ENCODE measurements at places on chromosomes 5 and 9. TPM values are rescaled to one million over a fixed set of nuclear protein-coding genes. Genes with fewer than 3 reads are reported as not detected.

DNA sequence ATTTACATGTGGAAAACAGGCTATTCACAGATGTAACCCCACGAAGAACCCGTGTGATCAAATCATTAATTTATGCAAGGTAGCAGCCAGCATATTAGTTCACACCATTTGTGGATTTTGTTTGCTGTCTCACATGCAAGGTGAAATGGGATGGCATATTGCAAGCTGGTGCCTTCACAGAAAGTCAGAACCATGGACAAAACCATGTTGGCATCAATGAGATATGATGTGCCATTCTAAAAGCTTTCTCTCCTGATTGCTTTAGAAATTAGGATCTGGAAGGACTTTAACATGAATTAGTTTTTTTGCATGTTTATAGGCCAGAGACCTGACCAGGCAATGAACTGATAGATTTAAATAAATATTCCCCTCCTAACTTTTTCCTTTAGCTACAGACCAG lies 129.3 kb downstream of the SEMA6A start:
- no peaks in the 10 kb centered on the region for H3K27me3 ChIP-seq
- H3K36me3 ChIP-seq = no peaks in the 10 kb centered on the region
- no peaks in the 10 kb centered on the region for H3K4me1 ChIP-seq
- DNase-seq = no peak
- no peak overlapping the region for H3K4me3 ChIP-seq

DNA sequence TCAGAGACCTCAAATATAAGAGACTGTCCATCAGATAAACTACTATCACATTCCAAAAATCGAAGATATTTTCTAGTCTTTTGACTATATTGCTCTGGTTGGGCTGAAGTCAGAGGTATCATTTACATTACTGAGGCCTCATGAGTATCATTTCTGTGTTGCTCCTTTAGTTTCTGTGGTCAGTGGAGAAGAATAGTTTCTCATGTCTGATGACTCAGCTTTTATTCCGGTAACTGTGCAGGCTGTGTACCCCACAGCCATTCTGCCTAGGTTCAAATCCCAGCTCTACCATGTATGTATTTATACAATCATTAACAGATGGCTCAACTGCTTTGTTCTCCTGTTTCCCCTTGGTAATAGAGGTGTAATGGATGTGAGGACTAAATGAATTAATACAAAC lies 179.3 kb downstream of the ALDH1A1 start:
- no peak overlapping the region for H3K27ac ChIP-seq
- no peaks in the 10 kb centered on the region for H3K36me3 ChIP-seq
- no peak for DNase-seq
- H3K4me1 ChIP-seq = no peaks in the 10 kb centered on the region
- no peaks in the 10 kb centered on the region for H3K27me3 ChIP-seq
- no peak overlapping the region for H3K4me3 ChIP-seq

DNA sequence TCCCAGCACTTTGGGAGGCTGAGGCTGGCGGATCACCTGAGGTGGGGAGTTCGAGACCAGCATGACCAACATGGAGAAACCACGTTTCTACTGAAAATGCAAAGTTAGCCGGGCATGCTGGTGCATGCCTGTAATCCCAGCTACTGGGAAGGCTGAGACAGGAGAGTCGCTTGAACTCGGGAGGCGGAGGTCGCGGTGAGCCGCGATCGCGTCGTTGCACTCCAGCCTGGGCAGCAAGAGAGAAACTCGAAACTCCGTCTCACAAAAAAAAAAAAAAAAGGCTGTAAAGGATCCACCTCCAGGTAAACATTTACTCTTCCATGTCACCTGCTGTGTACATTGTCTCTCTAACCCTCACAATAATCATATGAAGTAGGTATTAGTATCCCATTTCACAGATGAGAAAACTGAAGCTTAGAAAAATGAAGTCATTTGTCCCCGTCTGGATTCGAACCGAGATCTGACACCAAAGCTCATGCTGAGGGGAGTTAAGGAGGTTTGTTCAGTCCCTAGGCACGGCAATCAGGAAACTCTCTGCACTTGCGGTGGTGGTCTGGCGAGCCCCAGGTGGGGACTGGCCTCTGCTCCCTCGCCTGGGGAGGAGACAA lies 494 bp upstream of the DOCK2 start:
- no peak overlapping the region for H3K27ac ChIP-seq
- H3K36me3 ChIP-seq = no peaks in the 10 kb centered on the region
- no peaks in the 10 kb centered on the region for H3K27me3 ChIP-seq
- no peak overlapping the region for H3K4me3 ChIP-seq
- no peaks in the 10 kb centered on the region for H3K4me1 ChIP-seq

DNA sequence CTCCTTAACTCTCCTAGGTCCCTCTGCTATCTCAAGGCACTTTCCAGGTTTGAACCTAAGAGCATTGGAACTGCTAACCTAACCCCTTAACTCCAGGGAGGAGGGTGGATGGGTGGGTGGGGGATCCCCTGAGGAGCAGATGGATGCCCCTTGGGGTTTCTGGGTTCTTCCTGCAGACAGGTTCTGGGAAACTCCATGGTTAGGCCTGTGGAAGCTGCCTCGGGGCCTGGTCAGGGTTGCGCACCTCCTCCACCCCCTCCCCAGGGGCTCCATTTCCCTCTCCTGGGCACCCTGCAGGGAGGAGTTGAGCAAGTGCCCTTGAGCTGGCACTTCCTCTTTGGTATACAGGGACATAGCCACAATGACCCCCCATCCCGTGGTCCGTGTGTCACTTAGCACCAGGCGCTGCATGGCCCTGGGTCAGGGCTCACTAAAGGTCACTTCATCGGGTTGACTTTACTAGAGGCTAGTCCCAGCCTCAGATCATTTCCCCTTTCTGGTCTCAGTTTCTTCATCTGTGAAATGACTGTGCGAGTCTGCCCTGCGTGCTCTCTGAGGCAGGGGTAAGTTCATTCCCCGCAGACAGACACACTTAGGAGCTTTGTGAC lies 16.0 kb downstream of the CXXC5 start:
- peaks cover 39% of the 10 kb centered on the region for H3K4me1 ChIP-seq
- H3K27ac ChIP-seq = no peak overlapping the region
- DNase-seq = no peak
- no peaks in the 10 kb centered on the region for H3K36me3 ChIP-seq

DNA sequence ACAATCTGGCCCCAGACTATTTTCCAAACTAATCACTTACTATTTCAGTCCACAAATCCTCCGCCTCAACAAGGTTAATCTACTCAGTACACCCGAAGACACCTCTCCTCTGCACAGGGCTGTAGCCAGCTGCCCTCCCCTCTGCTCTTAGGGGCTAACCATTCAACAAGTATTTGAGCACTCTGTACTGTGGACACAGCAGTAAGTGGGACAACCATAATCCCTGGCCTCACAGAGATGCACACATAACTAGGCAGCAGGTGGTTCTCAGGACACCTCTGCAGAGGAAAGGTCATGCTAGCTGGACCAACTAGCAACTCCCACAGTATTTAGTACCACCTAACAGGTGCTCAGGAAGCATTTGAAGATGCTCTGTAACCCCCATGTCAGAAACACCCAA lies 5.5 kb downstream of the CAMSAP1 start:
- H3K27me3 ChIP-seq = no peaks in the 10 kb centered on the region
- H3K4me1 ChIP-seq = peaks cover 5% of the 10 kb centered on the region
- no peak overlapping the region for H3K27ac ChIP-seq
- 0 out of 2 replicates have a peak, but pooled peaks cover 2% of the 10 kb centered on the region for H3K36me3 ChIP-seq
- no peak for DNase-seq

DNA sequence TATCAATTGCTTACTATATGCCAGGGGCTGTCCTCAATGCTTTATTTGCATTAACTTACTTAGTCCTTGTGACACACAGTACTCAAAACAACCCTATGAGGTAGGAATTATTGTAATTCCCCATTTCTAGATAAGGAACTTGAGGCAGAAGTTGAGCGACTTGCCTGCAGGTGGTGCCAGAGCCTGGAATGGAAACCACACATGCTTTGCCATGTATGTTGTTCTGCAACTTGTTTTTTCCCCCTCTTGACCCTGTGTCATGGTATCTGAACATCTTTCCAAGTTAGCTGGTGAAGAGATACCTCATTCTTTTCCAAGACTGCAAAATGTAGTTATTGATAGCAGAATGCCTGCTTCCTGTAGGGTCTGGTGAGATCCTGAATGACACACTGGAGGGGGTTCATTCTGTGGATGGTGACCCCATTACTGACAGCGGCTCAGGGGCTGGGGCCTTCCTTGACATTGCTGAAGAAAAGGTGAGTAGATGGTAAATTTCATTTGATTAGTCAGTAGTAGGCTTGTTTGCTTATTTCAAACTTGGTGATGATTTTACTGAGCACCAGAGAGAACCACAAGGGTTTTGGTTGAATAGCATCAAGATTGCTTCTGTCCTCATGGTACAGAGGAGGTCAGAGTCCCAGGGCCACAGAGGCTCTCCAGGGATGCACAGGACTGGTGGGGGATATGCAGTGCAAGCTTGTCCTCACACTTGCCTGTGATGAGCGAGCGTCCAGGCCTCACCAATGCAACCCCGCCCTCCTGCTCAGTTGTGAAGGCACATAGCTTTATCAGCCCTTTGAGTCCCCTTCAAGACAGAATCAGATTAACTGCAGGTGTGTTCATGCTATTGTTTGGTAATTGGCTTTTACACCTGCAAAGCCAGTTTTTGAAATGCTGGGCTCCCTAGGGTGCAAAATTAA lies 57.0 kb downstream of the COL15A1 start:
- peaks cover 53% of the 10 kb centered on the region for H3K36me3 ChIP-seq
- no peak overlapping the region for H3K27ac ChIP-seq
- peaks cover 14% of the 10 kb centered on the region for H3K4me1 ChIP-seq
- no peaks in the 10 kb centered on the region for H3K27me3 ChIP-seq
- H3K4me3 ChIP-seq = no peak overlapping the region
- DNase-seq = peak; percentile 85

DNA sequence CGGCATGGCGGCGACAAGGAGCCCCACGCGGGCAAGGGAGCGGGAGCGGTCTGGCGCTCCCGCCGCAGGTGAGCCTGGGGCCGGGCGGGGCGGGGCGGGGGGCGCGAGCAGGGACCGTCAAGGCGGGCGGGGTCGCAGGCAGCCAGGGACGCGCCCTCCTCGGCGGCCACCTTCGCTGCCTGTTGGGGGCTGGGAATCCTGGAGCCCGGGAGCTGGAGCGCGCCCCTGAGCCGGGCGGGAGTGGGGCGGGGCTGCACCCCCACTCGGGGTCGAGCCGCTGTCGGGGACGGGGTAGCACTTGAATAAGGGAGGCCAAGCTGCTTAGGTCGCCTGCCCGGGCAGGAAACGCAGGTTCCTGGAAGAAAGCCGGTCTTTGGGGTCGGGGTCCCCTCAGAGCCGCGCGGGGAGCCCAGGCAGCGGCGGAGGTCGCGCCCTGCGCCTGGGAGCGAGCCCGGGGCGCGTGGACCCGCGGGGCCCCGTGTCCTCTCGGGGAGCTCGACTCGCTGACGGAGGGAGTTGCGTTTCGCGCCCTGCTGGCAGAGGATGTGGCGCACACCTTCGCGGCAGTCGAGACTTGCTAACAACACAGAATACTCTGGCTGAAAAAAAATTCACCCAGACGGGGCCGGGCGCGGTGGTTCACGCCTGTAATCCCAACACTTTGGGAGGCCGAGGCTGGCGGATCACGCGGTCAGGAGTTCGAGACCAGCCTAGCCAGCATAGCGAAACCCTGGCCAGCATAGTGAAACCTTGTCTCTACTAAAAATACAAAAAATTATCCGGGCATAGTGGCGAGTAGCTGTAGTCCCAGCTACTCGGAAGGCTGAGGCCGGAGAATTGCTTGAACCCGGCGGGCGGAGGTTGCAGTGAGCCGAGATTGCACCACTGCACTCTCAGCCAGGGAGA lies 552 bp downstream of the OTULINL start:
- peak overlapping the region; percentile 63 for H3K4me3 ChIP-seq
- no peaks in the 10 kb centered on the region for H3K4me1 ChIP-seq
- no peak for DNase-seq

DNA sequence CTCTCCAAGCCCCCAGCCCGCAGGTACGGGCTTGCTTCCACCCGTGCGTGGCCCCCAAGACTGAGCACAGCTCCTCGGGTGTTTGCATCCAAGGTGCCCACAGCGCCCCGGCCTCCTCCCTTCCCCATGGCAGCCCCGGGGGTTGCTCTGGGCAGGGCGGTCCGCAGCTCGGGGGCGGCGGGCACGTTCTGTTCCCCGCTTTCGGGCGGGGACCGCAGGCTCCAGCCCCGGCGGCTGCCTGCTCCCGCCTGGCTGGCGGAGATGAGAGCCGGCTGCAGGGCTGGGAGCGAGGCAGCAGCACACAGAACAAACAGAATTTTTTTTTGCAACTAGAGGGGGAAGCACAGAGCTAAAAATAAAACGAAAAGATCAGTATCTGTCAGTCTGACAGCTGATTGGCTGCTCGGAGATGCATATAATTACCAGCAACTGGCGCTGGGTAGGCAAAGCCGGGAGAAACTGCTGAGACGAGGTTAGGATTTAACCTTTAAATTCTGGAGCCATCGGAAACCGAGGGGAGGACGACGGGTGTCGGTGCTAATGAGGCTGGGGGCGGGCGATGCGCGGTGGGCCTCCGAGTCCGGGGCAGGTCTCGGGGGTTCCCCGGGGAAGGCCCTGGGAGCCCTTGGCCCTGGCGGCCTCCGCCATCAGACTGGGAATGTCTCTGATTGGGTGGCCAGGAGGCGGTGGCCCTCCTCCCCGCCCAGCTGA lies 142.7 kb upstream of the IER5L start:
- H3K36me3 ChIP-seq = no peaks in the 10 kb centered on the region
- 0 out of 2 replicates have a peak overlapping the region, but pooled peaks have one; percentile 2 for H3K4me3 ChIP-seq
- peak; percentile 82 for DNase-seq
- H3K27me3 ChIP-seq = no peaks in the 10 kb centered on the region
- H3K27ac ChIP-seq = peak overlapping the region; percentile 48

DNA sequence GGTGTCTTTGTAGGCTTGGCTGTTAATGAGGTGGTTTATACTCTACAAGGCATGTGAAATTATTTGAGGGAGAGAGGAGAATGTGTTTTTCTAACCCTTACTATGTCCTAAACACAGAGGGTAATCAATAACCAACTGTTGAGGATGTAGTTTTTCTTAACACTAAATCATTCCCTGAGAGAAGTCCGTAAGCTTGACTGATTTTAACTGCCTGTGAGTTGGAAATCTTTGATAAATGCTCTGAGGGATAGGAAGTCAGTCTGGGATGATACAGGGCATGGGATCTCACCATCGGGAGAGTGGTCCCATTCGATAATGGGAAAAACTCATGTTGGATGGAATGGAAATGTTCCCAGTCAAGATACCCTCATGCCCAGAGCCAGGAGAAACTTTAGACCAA lies 249.6 kb downstream of the PDZD2 start:
- no peak overlapping the region for H3K4me3 ChIP-seq
- H3K4me1 ChIP-seq = no peaks in the 10 kb centered on the region
- H3K27me3 ChIP-seq = peaks cover 41% of the 10 kb centered on the region
- no peaks in the 10 kb centered on the region for H3K36me3 ChIP-seq
- no peak overlapping the region for H3K27ac ChIP-seq

The CRB2 gene
- not detected for total RNA-seq
